Activated CD8-positive, alpha-beta memory T cell treated with anti-CD3 and anti-CD28 coated beads for 1 hour (primary cell): ENCODE measurements at places on chromosomes 3 and 15.

- DNase-seq, result no peak
Measured at GRCh38 chr15:34993877-34994276, 5.8 kb upstream of the ZNF770 start.

- no peak for DNase-seq
Measured at GRCh38 chr3:63687278-63688225, 35.1 kb downstream of the SNTN start.

DNA sequence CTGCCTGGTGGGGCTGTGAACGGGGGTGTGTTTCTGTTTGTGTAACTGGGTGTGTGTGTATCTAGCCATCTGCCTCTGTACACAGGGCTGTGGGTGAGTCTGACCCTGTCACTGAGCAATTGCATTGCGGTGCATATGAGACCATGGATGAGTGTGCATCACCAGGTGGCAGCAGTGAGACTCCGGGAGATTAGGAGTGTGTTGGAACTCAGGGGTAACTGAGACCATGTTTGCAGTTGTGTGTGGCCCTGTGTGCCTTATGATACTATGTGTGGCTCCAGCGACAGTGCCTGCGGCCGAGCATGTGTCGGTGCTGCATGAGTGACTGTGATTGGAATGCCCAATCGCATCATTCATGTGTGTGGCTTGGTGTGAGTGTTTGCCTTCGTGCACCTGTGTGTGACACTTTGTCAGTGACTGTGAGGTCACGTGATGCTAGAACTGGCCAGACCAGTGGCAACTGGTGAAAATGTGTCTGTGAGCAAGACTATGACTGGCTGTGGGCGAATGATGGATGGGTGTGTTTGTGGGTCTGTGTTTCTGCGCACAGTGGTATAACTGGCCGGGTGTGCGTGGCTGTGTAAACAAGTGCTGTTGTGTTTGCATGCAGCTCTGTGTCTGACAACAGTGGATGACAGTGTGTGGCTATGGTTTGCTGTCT is 14.0 kb downstream of the VILL start:
- no peak for DNase-seq

GRCh38 chr15:85005319-85005718 is 23.7 kb downstream of the PDE8A start:
- DNase-seq, result no peak

DNA sequence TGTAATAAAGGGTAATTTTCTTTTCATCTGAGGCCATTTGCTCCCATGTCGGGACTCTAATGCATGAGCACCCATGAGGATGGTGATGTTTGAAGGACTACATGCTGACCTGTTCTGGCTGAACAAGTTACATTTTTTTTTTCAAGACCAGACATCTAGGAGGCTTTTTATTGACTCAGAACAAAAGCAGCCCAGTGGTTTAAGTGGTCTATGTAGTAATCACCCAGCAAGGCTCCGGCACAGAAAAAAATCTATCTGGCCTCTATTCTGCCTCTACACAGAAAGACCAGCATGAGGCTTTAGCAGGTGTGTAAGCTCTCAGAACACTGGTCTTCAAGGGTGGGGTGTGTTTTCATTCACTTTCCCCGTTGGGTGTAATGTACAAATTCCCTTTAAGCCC is 95.1 kb upstream of the ZBED2 start:
- no peak for DNase-seq

- no peak for DNase-seq
Measured at GRCh38 chr3:193095366-193095765, 145.7 kb upstream of the PLAAT1 start.

DNA sequence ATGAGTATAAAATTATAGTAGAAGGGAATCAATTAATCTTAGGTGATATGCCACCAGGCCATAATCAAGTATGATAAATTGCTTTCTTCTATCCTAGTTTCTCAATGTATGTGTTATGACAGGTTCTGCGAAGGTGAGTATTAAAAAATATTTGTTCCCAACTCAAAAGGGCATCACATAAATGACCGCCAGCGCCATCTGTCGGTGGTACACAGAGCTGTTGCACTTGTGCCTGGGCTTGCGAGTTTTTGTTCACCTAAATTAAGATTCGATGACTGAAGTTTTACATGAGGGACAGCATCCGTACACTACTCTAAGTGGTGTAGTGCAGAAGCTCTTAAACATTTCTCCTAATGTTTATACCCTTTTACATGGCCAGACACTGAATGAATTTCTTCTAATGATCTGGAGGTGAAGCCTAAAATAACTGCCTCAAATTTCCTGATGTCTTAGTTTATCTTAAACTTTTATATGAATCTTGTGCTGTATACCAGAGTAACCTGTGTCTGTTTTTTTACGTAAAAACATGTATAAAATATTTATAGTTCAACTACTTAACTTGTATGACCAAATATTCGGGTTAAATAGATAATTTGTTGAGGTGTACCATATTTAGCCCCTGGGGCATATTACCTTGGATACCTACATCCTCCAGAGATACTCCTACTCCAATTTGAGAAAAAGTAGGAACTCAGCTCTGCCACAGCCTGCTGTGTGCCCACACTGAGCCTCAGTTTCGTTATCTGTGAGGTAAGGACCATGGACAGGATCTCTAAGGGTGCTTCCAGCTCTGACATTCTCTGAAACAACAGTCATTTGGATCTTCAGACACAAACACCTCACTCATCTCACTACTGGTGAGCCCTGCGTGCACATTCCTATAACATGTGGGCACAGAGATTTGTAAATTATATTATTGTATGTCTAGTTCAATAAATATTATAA is 365.6 kb downstream of the MAGI1 start:
- no peak for DNase-seq

DNA sequence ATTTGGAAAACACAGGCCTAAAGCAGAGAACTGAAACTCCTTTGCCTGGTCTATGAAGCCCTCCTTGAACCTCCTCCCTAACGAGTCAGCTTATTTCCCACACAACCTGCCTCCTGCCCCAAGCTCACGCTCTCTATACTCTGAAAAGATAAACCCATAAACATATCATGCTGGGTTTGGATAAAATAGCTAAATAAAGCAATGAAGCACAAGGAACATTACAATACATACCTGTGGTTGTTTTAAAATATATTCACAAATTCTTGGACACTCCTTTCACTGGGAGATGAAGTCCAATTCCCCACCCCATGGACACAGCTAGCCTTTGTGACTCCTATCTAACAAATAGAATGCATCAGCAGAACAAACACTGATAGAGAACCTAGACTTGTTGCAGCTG is 98.2 kb downstream of the PLCH1 start:
- DNase-seq, result no peak

- DNase-seq, result no peak
Measured at GRCh38 chr3:136281966-136282520, 31.9 kb downstream of the PCCB start.

- DNase-seq, result no peak
Measured at GRCh38 chr3:4113811-4114522, 189.2 kb upstream of the SETMAR start.

DNA sequence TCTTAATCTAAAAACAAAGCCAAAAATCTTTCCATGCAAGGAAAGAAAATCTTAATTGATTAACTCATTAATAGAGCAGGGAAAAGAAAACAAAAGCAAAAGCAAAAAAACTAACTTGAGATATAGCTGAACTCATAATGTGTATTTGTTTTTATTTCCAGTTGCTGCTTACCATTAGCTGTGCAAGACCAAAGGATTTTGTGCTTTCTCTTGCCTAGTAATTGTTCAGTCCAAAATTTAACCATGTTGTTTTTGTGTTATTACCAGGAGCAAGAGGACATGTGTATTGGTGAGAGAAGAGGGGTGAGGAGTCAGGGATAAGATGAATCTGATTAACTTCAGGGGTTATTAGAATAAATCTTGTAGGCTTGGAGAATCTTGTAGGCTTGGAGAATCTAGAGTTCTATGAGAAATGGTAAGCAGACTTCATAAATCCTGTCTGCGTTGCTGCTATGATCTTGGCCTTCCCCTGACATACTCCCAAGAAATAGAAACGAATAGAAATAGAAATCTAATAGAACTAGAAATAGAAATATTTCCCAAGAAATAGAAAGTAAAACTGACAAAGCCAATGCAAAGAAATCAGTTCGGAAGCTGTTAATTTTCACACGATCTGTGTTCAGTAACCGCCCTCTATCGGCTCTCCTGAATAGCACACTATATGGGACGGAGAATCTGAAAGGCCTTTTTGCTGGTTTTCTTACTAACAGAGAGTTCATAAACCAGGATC is 72.6 kb upstream of the TNFSF10 start:
- DNase-seq, result no peak

DNA sequence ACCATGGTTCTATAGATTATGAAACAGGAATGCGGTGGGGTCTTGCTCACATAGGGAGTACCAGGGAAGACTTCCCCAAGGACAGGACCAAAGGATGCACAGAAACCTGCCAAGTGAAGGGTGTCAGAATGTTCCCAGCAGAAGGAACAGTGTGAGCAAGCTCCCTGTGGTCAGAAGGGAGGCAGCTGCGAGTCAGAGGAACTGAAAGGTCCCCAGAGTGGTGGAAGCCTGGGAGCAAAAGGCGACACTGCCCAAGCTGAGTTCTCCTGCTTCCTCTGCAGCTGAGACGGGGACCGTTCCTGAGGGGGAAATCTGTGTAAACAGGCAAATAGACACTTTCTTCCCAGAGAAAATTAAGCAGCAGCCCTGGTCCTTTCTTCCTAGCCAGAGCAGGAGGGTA is 14.2 kb upstream of the SLC6A6 start:
- DNase-seq, result no peak

DNA sequence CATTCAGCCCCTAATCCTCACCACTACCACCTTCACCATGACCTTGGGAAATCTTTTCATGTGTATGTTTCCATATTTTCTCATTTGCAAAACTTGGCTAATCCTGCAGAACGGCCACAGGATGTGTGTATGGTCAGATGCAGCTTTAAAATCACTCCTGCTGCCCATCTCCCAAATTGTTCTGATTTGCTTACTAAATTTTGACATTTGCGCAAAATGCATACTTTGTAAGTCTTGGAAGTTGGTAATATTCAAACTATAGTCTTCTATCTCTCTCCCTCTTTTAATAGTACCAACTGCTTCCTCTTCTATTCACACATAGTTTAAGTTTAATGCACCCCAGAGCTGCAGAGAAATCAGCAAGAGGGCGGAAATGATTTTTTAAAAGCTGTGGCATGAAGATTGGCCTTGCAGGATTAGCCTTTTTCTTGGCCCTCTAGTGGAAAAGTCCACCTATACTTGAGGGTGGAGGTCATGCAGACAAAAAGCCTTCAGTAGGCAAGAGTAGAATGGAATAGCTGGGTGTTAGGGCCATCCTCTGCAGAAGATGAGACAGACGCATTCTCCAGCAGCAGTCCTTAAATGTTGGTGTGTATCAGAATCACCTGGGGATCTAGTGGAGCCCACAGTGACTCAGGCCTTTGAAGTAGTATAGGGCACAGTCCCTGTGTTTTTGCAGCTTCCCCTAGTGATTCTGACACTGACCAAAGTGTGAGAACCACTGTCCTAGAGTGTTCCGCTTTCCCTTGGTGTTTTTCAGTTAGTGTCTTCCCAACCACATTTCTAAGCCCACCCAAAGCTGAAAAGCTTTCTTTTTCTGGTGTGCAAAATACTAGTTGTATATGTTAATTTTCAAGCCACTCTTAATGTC is 181.7 kb downstream of the CHST2 start:
- no peak for DNase-seq
